ENCODE measurements at places on chromosomes 5 and 9. TPM values are rescaled to one million over a fixed set of nuclear protein-coding genes. Genes with fewer than 3 reads are reported as not detected.
A peak's percentile ranks its signal among the peaks of the same experiment; 100 is the strongest.

DNA sequence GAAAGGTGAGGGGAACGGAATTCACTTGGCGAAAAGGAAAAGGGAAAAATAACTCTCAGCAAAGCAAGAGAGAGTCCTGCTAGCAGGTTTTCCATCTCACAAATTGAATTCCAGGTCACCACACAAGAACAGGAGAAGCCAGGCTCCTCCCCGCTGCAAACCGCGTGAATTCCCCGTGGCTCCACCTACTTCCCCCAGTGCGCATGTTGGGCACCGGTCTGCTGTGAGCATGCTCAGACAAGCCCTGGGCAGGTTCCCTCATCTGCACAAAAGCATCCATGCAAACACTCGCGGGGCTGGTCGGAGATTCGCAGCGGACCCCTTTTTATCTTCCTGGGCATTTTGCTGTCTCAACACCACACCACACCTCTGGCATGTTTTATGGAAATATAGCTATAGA is 58.5 kb upstream of the S1PR3 start:
- H3K36me3 ChIP-seq = no peaks in the 10 kb centered on the region
- H3K27me3 ChIP-seq = no peaks in the 10 kb centered on the region
- no peak overlapping the region for H3K4me3 ChIP-seq

DNA sequence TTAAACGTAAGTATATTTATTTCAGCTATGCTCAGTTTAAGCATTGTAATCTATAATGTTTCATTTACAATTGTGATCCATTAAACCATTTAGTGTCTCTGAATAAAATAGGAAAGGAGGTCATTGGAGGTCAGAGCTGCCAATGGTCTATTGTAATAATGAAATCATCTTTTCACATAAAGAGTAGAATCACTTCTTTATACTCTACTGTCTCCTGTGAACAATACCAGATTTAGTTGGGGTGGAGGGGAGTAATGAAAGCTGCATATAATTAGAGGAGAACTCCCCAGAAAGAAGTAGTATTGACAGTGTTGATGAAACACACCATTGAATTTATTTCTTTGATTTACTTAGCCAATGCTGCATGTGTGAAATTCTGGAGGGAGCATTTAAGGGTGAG is 35.1 kb upstream of the ZFYVE16 start:
- H3K4me1 ChIP-seq = 0 out of 2 replicates have a peak, but pooled peaks cover 3% of the 10 kb centered on the region
- H3K4me3 ChIP-seq = no peak overlapping the region
- H3K27me3 ChIP-seq = no peaks in the 10 kb centered on the region
- H3K36me3 ChIP-seq = no peaks in the 10 kb centered on the region
- no peak overlapping the region for H3K27ac ChIP-seq

- peaks cover 11% of the 10 kb centered on the region for H3K4me1 ChIP-seq
- no peak overlapping the region for H3K27ac ChIP-seq
- H3K4me3 ChIP-seq = no peak overlapping the region
- no peaks in the 10 kb centered on the region for H3K27me3 ChIP-seq
- no peaks in the 10 kb centered on the region for H3K36me3 ChIP-seq
Measured at GRCh38 chr5:81756016-81756415, 5.1 kb upstream of the SSBP2 start.

GRCh38 chr9:136857166-136857565 is 5.0 kb downstream of the MAMDC4 start:
- H3K27me3 ChIP-seq = no peaks in the 10 kb centered on the region
- no peak for DNase-seq
- peaks cover 2% of the 10 kb centered on the region for H3K36me3 ChIP-seq
- no peaks in the 10 kb centered on the region for H3K4me1 ChIP-seq
- no peak overlapping the region for H3K4me3 ChIP-seq
- H3K27ac ChIP-seq = no peak overlapping the region

DNA sequence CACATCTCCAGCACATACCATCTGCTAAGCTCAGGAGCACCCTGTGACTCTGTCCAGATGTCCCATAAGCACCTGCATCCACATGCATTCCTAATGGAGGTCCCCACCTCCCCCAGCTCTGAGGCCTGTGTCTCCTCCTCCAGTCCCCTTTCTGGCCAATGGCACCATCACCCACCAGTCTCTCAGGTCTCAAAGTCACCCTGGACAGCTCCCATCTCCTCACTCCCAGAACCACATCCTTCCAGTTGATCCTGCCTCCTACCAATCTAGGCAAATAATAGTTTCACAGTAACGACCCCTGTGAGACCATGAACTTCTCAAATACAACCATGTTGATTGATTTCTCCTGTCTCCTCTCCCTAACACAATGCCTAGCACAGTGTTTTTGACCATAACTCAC is 40.1 kb downstream of the GGTA1 start:
- peaks cover 3% of the 10 kb centered on the region for H3K27me3 ChIP-seq
- no peak overlapping the region for H3K27ac ChIP-seq
- H3K36me3 ChIP-seq = no peaks in the 10 kb centered on the region

DNA sequence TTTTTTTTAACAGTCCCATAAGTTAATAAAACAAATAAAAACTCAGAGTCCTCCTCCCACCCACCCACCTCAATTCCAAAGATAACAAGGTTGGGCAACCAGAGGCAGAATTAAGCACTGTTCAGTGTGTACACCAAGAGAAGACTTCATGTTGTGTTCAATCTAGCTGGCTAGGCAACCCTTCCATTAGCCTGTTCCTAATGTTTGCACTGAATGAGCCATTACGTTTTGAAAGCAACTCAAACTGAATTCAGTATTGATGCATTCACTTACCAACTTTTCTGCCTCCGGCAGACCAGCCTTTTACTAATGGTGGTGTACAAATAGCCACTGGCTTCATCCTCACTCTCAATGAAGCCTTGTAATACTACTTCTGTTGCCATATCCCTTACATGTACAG is 47.5 kb downstream of the PBX3 start:
- H3K27me3 ChIP-seq = no peaks in the 10 kb centered on the region
- DNase-seq = no peak
- peaks cover 24% of the 10 kb centered on the region for H3K36me3 ChIP-seq

DNA sequence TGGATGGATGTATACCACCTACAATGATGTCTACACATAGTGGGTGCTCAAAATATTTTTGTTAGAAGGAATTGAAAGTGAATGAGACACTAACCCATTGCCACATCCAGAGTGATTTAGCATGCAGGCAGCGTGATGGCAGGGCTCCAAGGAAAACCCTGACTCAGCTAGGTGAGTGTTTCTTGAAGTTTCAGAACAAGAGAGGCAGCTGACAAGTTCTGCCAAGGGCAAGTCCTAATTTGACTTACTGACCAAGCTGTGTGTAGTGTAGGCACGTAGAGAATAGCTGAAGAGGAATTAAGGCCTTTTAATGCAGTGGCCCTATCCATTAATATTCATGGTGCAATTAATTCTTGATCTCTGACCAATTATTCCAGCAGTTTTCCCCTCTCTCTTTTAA is 107.8 kb upstream of the ATP10B start:
- H3K27ac ChIP-seq = no peak overlapping the region
- no peak for DNase-seq
- H3K4me1 ChIP-seq = no peaks in the 10 kb centered on the region

- H3K36me3 ChIP-seq = no peaks in the 10 kb centered on the region
- no peaks in the 10 kb centered on the region for H3K27me3 ChIP-seq
- no peaks in the 10 kb centered on the region for H3K4me1 ChIP-seq
- no peak for DNase-seq
Measured at GRCh38 chr5:60546207-60546606, 153.8 kb downstream of the DEPDC1B start.

DNA sequence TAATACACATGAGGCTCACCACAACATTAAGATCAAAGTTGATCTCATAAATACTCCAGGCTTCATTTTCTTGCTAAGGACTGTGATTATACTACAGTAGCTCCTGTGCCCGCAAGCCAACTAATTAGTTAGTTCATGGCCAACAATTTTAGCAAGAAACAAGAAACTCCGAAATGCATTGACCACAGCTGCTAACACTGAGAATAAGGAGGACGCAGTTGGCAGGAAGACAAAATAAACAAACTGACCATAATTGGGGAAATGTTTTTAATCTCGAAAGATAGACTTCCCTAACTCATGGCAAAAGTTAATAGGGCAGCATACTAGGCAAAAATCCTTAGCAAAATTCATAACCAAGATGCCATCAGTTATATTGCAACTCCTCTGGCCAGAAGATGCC is 115.5 kb upstream of the SPEF2 start:
- H3K36me3 ChIP-seq = no peaks in the 10 kb centered on the region
- peaks cover 4% of the 10 kb centered on the region for H3K4me1 ChIP-seq
- no peaks in the 10 kb centered on the region for H3K27me3 ChIP-seq
- H3K27ac ChIP-seq = no peak overlapping the region
- no peak for DNase-seq

DNA sequence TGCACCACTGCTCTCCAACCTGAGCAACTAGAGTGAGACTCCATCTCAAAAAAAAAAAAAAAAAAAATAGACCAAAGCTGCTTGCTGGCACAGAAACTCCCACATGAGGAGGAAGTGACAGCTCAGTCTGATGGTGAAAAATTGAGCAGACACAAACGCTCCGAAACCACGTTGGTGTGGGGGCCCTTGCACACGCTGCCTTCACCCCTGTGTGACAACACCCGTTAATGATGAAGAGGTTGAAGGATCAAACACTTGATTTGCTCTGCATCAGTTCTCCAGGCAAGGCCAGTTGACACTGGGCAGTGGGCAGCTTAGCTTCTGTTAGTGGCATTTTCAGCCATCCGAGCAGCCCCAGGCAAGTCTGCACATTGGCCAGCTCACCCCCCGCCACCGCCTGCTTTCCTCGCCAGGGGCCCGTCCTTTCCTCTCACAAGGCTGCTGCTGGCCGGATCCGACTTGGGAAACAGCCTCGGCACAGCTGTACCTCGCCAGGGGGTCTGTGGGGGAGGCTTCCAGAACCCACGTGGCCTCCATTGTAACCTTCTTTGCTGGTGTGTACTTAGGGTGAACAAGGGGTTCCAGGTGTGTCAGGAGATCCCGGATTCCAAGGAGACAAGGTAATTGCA is 79.8 kb downstream of the COL27A1 start:
- H3K27me3 ChIP-seq = no peaks in the 10 kb centered on the region
- H3K4me3 ChIP-seq = no peak overlapping the region
- DNase-seq = no peak
- H3K4me1 ChIP-seq = no peaks in the 10 kb centered on the region

GRCh38 chr9:78064075-78064474 is 32.5 kb upstream of the GNAQ start:
- no peak overlapping the region for H3K4me3 ChIP-seq
- no peak for DNase-seq
- H3K36me3 ChIP-seq = no peaks in the 10 kb centered on the region
- H3K27ac ChIP-seq = no peak overlapping the region

GRCh38 chr5:115098041-115098702 is 71.5 kb downstream of the TRIM36 start:
- no peak overlapping the region for H3K4me3 ChIP-seq
- no peak overlapping the region for H3K27ac ChIP-seq
- DNase-seq = peak; percentile 38
- peaks cover 4% of the 10 kb centered on the region for H3K4me1 ChIP-seq

DNA sequence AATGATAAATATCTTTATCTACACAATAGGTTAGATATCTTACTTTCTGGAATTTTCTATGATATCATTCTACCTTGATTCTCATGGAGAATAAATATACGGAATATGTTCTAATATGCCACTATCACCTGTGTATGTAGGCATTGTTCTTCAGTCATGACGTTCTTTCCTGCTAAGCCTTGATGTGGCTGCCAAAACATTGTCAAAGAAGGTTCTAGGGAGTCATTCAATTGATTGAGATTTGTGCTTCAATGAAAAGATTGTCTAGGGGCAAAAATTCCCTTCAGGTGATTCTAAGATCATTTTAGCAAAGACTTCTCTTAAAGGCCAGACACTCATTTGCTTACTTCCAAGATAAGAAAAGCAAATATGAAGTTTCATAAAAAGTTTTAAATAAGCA is 118.1 kb downstream of the MAT2B start:
- H3K27ac ChIP-seq = no peak overlapping the region
- H3K27me3 ChIP-seq = peaks cover 4% of the 10 kb centered on the region
- H3K4me1 ChIP-seq = no peaks in the 10 kb centered on the region

DNA sequence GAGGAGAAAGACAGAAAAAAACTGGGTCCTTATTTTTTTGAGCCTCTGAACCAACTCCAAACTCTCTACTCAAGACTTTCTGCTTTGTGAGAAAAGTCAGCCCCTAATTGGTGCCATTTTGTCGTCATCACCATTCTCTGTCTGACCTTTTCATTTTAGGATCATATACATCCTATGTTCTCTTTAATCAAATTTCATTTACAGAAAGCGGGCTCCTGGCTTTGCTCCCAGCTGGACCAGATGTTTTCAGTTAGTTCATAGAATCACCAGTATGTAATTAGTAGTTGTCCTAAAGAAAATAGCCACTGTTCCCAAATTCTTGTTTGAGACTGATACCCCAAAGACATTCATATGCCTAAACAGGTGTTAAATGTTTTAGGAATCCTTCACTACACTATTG is 28.6 kb upstream of the SLCO4C1 start:
- H3K36me3 ChIP-seq = no peaks in the 10 kb centered on the region
- H3K4me3 ChIP-seq = no peak overlapping the region
- H3K27ac ChIP-seq = no peak overlapping the region
- no peaks in the 10 kb centered on the region for H3K4me1 ChIP-seq
- DNase-seq = no peak

DNA sequence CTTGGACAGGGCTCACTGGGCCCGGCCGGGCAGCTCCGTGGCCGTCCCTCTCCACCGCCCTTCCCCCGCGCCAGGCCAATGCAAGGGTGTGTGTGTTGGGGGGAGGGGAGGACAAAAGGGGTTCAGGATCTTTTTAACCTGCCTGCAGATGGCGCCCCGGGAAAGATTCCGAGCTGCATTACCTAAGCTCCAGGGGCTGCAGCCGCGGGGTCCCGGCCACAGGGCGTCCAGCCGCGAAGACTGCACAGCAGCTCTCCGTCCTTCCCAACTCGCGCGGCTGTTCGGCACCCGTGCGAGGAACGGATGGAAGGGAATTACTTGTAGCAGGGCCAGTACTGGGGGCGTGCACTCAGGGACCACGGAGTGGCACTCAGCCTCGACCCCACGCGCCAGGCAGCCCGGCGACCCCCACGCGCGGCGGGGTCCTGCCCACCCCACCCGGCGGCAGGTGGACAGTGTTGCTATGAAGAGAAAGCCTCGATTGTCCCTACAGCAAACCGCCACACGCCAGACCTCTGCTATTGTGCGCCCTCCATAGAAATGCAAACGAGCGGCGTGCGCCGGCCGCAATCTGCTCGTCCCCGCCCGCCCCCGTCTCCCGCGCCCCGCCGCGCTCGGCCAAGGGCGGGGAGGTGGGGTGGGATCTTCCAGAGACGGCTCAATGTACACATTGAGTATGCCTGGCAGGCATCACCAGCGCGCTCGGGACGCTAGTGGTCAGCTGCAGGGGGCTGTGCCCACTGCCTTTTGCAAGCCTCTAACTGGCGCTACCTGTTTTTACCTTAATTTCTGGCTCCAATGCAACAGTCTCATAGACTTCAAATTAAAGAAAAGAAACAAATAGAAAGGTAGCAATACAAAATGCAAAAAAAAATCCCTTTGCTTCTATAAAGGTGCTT is 796 bp upstream of the GADD45G start:
- DNase-seq = peak; percentile 98
- no peaks in the 10 kb centered on the region for H3K27me3 ChIP-seq
- H3K36me3 ChIP-seq = peaks cover 19% of the 10 kb centered on the region
- peaks cover 14% of the 10 kb centered on the region for H3K4me1 ChIP-seq

- no peaks in the 10 kb centered on the region for H3K4me1 ChIP-seq
- H3K27ac ChIP-seq = no peak overlapping the region
- no peaks in the 10 kb centered on the region for H3K36me3 ChIP-seq
- no peak overlapping the region for H3K4me3 ChIP-seq
Measured at GRCh38 chr9:4068449-4068848, 231.4 kb downstream of the GLIS3 start.

The CA9 gene
- 3.2 TPM for total RNA-seq

The RASGRF2 gene
- total RNA-seq = 6.9 TPM

The EQTN gene
- not detected for total RNA-seq

The FCN2 gene
- not detected for total RNA-seq

The NAA35 gene
- total RNA-seq = 44.0 TPM

The FOXD1 gene
- 10.9 TPM for total RNA-seq

The NDOR1 gene
- 12.5 TPM for total RNA-seq

The PDGFRB gene
- 7.2 TPM for total RNA-seq

The SUSD3 gene
- not detected for total RNA-seq

The GHR gene
- 31.2 TPM for total RNA-seq

The SLC46A2 gene
- total RNA-seq = not detected

All from SJCRH30 (cell line).